ENCODE measurements at places on chromosomes 7 and 10.

DNA sequence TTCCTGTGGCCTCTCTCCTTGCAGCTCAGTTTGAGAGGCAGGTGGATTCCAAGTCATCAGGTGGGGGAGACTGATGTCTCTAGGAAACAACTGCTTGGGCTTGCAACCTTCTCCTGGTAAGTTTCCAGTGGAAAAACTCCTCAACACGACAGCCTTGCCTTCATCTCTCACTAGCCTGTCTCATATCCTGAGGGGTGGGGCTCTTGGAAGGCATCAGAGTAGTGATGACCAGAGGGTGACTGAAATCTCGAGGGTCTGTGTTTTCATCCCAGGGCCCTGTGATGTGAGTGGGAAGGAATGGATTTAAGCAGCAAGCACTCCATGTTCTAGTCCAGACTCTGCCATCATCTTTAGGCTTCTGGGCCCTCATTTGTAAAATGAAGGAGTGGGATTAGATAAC, 107.0 kb downstream of the NRP1 start:
- DNase-seq: no peak

GRCh38 chr7:22831602-22832305, 9.1 kb upstream of the TOMM7 start:
- DNase-seq: no peak

- no peak for DNase-seq
Measured at GRCh38 chr10:102641402-102641801, 2.9 kb upstream of the TRIM8 start.

DNA sequence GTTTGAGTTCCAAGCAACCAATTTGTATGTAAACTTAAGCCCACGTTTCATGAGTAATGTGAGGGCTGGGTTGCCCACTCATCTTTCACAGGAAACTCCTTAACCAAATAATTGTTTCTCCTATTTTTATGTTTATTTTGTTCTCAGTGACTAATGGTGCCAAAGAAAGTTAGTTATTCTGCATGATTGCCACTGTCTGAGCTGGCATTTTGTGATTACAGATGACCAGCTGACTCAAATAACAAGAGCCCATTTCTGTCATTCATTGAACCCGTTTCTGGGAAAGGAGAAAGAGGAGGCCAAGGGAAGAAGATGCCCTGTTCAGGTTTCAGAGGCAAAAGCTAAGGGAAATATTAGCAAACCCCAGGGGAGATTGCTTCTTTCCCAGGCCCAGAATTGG, 186.9 kb upstream of the MYO3A start:
- DNase-seq: no peak

DNA sequence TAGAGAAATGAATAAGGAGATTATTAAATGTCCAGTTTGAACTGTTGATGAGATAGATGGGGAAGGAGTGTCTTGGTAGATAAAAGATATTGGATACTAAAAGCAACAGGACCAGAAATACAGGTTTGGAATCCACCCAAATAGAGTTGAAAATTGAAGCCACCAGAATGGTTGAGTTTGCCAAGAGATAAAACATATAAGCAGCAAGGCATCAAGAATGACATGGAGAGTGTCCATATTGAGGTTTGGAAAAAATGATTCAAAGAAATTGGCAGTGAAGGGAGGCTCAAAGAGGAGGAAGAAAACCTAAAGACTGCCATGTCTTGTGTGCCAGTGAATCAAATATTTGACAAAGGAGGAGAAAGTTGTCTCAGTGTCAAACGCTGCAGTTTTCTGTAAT, 24.2 kb downstream of the CFAP69 start:
- no peak for DNase-seq

DNA sequence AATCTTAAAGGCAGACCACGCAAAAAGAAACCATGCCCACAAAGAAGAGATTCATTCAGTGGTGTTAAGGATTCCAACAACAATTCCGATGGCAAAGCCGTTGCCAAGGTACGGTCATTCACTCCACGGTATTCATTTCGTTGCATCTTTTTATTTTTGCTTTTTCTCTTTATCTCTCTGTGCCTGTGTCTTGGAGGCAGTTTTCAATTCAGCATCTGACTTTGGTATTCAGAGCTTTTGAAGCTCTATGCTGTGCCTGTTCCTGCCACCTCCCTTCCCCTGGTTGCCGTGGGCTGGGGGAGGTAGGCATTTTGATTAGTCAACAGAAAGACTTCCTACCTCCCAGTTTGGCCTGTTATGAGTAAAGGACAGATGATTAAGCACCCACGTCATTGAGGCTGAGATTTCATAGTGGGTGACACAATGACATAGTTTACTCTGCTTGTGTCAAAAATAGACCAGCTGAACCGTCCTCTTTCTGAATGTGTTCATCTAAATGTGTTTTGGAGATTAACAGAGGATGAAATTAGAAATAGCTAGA, 149.5 kb downstream of the ARID5B start:
- no peak for DNase-seq

GRCh38 chr10:7428673-7429350, 18.0 kb upstream of the SFMBT2 start:
- DNase-seq: no peak
